Activated CD4-positive, alpha-beta memory T cell treated with anti-CD3 and anti-CD28 coated beads, Interleukin-2, amount 10 ng/mL, durations not matched to agents 7 days and 5 days (primary cell): ENCODE measurements at places on chromosomes 3 and 15.

- H3K4me1 ChIP-seq = no peaks in the 10 kb centered on the region
- no peak for DNase-seq
- H3K27me3 ChIP-seq = no peaks in the 10 kb centered on the region
- no peak overlapping the region for H3K27ac ChIP-seq
These were observed 733.6 kb upstream of the GBE1 start for GRCh38 chr3:82494977-82495489.

GRCh38 chr3:173893835-173894234 is 496.3 kb downstream of the NLGN1 start:
- no peak overlapping the region for H3K4me3 ChIP-seq
- no peak for DNase-seq
- H3K4me1 ChIP-seq = no peaks in the 10 kb centered on the region

DNA sequence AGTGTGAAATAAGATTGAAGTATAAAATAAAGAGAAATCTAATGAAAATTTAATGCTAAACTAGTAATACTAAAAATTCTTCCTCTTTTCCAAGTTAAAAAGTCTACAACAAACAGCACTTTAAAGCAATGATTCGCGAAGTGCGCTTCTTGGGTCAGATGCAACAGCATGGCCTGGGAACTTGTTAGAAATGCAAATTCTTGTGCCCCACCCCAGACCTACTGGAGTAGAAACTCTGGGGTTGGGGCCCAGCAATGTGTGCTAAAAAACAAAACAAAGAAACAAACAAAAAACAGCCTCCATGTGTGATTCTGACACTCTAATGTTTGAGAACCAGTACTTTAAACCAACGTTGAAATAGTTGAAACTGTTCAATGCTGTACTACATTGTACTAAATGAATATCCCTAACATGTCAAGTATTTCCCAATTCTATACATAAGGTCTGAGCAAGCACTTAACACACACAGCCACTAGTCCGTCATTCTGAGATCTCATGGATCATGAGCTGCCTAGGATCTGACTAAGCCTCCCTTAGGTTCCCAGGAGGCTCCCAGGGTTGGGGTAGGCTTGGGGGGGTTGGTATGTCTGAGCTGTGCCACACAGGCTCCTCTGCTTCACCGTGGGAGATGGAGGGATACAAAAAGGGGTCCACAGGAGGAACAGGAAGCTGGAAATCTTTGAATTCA is 6.1 kb downstream of the RASGRP1 start:
- peaks cover 82% of the 10 kb centered on the region for H3K4me1 ChIP-seq
- peaks cover 99% of the 10 kb centered on the region for H3K36me3 ChIP-seq
- peak overlapping the region; percentile 92 for H3K4me3 ChIP-seq

- no peaks in the 10 kb centered on the region for H3K4me1 ChIP-seq
- H3K27me3 ChIP-seq = no peaks in the 10 kb centered on the region
- no peak overlapping the region for H3K4me3 ChIP-seq
These were observed 1357.7 kb downstream of the ROBO1 start for GRCh38 chr3:78410077-78410476.

- H3K36me3 ChIP-seq = no peaks in the 10 kb centered on the region
- no peak overlapping the region for H3K4me3 ChIP-seq
- no peak overlapping the region for H3K27ac ChIP-seq
- no peak for DNase-seq
- H3K4me1 ChIP-seq = no peaks in the 10 kb centered on the region
- H3K27me3 ChIP-seq = peaks cover 12% of the 10 kb centered on the region
These were observed 66.6 kb downstream of the TM4SF4 start for GRCh38 chr3:149541091-149541491.

GRCh38 chr15:48456134-48456533 is 124.9 kb downstream of the DUT start:
- no peaks in the 10 kb centered on the region for H3K36me3 ChIP-seq
- no peak overlapping the region for H3K4me3 ChIP-seq
- no peaks in the 10 kb centered on the region for H3K4me1 ChIP-seq

- no peaks in the 10 kb centered on the region for H3K36me3 ChIP-seq
- no peak overlapping the region for H3K27ac ChIP-seq
- H3K4me1 ChIP-seq = peaks cover 9% of the 10 kb centered on the region
- DNase-seq = no peak
- no peak overlapping the region for H3K4me3 ChIP-seq
These were observed 30.9 kb downstream of the FRMD4B start for GRCh38 chr3:69354948-69355347.

GRCh38 chr15:37907136-37907535 is 27.3 kb upstream of the TMCO5A start:
- no peaks in the 10 kb centered on the region for H3K27me3 ChIP-seq
- no peaks in the 10 kb centered on the region for H3K4me1 ChIP-seq
- no peak overlapping the region for H3K27ac ChIP-seq
- DNase-seq = no peak
- no peak overlapping the region for H3K4me3 ChIP-seq
- no peaks in the 10 kb centered on the region for H3K36me3 ChIP-seq

DNA sequence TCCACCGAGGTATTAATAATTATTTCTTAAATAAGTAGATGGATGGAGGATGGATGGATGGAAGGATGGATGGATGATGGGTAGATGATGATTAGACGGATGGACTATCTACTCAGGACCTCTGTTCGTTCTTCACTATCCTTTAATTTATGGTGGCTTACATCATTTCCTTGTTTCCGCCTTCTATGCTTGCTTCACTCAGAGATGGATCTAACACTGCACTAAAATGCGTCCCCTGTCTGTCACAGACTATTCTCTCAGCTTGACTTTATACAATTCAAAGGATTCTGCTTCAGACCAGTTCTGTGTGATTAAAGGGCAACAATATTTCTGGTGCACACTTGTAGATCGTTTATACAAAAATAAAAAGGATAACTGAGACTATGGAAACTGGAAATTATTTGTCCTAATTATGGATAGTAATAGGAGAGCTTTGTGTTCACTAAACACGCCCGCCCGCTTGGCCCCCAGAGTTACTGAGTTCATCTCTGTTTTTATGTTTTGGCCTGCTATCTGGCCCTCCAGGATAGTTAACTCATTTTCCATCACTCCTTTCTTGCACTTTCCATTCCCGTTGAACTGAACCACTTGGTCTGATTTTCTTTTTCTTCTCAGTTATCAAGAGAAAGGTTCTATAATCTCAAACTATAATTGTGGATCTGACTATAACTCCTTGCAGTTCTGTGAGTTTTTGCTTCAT is 41.4 kb upstream of the CA12 start:
- no peaks in the 10 kb centered on the region for H3K4me1 ChIP-seq
- H3K27ac ChIP-seq = no peak overlapping the region
- no peak overlapping the region for H3K4me3 ChIP-seq
- H3K27me3 ChIP-seq = peaks cover 2% of the 10 kb centered on the region
- no peaks in the 10 kb centered on the region for H3K36me3 ChIP-seq

DNA sequence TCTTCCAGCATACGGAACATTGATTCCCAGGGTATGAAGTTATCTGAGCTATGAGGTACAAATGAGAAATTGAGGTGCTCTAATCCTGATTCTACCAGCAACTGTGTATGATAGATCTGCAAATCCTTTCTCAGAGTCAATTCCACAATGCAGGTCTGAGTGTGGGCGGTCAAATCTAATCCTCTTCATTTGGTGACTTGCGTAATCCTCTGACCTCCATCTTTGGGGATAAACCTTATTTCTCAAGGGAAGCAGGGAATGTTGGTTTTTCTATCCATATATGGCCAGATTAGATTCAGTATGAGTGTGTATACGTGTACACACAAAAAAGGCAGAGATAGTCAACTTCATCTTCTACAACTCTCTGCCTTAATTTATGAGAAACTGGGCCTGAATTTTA is 348.4 kb upstream of the IL12A start:
- no peaks in the 10 kb centered on the region for H3K4me1 ChIP-seq
- no peaks in the 10 kb centered on the region for H3K36me3 ChIP-seq
- no peak for DNase-seq
- H3K27me3 ChIP-seq = peaks cover 2% of the 10 kb centered on the region

- no peaks in the 10 kb centered on the region for H3K4me1 ChIP-seq
- no peaks in the 10 kb centered on the region for H3K27me3 ChIP-seq
- no peak for DNase-seq
- no peak overlapping the region for H3K27ac ChIP-seq
These were observed 24.0 kb downstream of the GOLIM4 start for GRCh38 chr3:168071591-168072322.

DNA sequence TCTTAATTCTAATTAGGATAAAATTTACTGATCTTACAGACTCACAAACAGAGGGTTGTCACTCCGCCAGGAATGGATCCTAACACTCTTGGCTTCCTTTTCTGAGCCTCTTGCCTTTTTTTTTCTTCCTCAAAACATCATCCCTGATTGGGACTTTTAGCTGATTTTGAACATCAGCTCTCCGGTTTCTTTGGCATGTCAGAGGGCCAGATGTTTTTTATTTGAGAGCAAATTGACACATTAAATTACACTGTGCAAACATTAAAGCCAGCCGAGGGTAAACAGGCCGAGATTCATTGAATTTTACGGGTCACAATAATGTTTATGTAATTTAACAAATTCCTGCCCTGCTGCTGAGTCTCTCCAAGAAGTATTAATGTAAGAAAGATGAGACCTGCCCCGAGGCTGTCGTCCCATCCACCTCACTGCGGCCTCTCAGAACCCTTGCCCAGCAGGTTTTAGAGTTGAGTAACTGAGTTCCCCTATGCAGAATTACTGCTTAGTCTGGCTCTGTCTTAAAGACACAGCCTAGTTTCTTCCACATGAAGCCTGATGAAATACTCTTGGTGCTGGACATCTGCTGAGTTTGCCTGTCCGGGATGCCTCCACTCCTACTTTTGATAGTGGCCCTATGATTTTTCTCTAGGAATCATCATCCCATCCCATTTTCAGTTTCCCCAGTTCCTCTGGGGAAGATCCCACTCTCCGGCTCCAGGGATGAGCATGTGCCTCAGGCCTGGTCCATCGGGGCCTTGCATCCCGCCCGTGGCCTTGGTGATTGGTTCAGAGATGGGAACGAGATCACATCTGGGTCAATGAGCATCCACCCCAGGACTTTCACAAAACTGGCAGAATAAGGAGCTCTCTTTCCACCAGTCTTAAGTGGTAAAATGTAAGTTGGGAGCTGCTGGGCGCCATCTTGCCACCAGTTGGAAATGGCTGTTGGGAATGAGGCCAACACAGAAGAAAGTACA is 226.6 kb upstream of the TLE3 start:
- no peak overlapping the region for H3K4me3 ChIP-seq
- DNase-seq = no peak
- H3K27ac ChIP-seq = no peak overlapping the region
- peaks cover 21% of the 10 kb centered on the region for H3K27me3 ChIP-seq
